NCI-H1930 (cell line): ENCODE measurements at places on chromosomes 11 and 22.

DNA sequence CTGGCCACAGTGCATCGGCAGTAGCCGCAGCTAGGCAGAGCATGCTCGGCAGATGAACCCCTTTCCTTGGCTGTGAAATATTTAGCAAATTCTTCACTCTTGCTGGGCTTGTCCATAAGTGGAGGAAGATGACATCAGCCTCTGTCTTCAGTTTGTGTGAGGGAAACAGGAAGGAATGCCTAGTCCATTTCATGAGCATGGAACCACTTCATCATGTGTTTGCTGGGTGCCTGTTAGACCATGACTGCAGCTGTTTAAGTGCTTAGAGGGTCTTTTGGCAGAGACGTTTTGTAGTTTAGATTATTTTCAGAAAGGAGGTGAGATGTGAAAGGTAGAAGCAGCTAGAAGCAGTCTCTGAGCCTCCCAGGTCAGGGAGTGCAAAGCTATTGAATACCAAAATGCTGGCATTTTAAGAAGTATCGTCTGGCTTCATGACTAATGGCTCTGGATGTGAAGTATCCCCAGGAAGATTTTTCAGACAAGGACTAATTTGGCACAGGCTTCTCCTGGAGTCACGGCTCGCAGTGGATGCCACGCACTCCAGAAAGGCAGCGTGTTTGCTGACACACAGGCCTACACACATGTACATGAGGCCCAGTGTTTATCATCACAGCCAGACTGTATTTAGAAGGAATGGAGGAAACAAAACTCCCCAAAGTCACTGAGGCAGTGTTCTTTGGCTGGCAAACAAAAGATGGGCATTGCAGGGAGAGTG, 43.1 kb upstream of the GRAMD1B start:
- DNase-seq, result no peak

DNA sequence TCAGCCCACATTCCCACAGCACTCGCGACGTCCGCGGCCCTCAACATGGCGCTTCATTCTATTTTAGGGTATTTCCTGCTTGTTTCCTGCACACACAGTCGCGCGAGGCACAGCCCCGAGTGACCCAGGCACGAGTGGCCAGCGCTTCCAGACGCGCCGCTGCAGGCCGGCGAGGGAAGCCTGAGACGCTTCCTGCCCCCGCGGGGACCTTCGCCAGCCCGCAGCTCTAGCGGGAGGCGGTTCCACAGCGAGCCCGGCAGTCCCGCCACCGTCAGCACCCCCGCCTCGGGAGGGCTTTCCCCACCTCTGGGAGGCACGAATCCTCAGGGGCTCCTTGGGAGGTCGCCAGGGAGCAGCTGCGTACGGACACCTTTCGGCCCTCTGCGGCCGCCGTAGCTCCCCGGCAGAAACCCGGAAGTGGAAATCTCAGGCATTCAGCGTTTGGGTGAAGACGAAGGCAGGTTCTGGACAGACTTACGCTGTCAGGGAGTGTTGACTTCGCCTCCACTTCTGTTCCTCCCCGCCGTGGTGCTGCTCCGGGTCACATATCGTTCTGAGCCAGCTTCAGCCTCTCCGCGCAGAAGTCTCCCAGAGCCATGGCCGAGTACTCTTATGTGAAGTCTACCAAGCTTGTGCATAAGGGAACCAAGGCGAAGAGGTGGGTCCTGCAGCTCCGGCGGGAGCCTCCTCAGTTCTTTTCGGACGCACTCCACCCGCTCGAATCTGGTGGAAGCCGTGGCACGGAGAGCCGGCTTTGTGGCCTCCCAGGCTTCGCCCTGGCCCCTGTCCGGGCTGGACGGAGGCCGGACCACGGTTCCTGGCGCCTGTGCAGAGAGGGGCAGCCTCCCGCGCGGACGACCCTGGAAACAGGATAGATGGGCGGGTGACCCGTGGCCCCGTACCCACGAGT, 2925.9 kb upstream of the OR11H1 start:
- no peak for DNase-seq

DNA sequence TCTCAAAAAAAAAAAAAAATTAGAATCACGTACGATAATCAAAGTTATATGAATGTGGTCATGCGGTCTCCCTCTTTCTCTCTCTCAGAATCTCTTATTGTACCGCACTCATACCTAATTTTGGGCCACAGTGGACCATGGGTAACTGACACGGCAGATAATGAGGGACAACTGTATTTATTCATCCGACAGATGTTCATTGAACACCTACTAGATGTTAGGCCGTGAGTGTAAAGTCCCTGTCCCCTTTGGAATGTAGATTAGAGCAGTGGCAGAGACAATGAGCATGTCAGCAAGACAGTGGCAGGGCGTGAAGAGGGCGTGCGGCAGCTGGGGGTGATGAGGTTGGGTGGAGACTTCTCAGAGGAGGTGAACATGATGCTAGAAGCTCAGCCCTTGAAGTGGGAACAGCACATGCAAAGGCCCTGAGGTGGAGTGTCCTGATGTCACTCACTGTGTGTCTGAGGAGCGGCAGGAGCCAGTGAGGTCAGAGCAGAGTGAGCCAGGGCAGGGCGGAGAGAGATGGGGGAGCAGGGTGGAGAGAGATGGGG, 25.1 kb downstream of the CACNA1I start:
- no peak for DNase-seq

DNA sequence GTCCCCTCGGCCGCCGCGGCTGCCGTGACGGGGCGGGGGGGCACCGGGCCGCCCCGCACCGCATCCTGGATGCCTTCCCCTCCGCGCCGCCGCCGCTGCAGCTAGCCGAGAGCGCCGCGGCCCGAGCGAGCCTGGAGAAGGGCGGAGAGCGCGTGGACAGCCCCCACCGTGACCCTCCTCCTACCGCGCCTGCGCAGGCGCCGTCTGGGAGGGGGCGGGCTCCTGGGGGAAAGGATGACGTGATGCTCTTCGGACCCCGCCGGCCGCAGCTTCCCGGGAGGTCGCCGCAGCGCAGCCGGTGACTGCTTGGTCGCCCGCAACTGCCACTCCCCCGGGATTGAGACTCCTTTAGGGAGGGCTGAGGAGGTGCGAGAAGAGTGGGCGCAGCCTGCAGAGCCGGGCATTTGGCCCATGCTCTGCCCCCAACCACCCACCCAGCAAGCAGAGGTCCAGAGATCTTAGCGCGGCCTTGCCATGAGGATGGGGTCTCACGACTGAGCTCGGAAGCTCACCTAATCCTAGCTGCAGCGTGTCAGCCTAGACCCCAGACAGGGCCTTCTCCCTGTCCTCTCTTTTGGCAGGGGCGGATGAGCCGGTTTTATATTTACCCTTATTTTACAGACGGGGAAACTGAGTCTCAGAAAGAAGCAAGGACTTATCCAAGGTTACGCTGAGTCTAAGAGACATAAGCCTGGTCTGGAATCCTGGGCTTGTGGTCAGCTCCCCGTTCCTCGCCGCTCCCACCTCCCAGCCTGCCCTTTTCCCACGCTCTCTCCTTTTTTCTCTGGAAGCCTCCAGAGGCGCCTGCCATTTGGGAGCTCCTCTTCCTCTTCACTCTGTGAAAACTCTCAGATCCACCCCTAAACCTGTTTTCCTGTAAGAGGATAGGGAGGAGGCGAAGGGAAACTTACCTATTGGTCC, at the start of gene DENND5A:
Gene DENND5A (minus strand): TSS at position 140 of the 921 bp plus-strand sequence. CDS start 281 bp downstream, outside the sequence.
- DNase-seq, result peak; percentile 88

- no peak for DNase-seq
These were observed 6.5 kb upstream of the UCP2 start for GRCh38 chr11:73989156-73989555.

DNA sequence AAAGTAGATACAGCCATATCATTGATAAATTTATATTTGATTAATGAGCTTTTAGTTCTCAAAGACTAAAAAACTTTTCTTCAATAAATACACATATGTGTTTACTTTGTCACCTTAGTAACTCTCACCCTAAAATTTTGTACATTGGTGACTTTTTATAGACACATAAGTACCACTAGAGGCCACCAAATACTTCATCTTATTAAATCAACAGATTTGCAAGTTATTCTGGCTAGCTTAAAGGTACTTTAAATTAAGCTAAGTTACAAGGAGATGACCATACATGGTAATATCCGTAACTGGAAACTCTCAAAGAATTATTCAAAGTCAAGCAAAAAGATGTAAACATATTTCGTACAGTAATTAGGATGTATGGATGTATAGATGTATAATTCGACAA, 112.2 kb downstream of the SBF2 start:
- no peak for DNase-seq

- no peak for DNase-seq
These were observed 361 bp downstream of the CTSD start for GRCh38 chr11:1763336-1763795.

- DNase-seq, result no peak
These were observed 142.5 kb upstream of the SYT13 start for GRCh38 chr11:45428541-45429230.

DNA sequence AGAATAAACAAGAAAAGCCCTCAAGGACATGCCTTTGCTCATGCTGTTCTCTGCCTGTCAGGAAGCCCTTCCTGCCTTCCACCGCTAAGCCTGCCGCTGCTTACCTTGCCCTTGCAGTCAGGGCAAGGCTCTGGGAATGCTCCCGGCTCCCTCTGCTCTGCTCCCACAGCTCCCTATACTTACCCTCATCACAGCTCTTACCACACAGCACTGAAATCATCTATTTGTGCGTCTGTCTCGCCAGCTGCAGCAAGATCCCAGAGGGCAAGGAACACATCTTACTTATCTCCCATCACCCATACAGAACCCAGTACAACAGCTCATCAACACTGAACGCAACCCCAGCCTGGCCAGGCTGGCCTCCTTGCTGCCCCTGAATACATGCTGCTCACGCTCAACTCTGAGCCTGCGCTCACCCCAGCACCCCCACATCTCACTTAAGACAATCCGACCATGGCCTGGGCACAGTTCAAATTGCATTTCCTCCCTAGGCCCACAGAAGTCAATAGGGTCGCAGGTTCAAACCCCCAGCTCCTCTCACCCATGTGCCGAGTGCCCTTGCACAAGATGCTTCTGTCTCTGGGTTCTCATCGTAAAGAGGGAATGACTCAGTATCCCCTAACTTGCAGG, 161.8 kb downstream of the IGLL1 start:
- no peak for DNase-seq

DNA sequence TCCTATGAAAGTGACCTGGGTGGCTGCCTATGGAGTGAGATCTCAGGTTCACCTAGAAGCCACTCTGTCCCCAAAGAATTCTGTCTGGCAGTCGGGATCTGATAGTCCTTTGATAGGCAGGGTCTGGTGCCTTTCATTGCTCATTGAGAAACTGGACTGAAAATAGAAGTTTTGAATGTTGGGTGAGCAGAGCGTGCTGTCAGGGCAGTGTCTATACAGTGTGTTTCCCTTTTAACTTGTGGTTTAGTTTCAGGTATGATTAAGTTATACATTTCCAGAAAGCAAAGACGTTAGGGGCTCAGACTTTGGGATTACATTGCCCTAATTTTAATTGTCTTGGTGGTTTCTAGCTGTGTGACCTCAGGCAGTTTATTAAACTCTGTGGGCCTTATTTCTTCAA, 111.3 kb upstream of the PAX6 start:
- DNase-seq, result no peak

- DNase-seq, result no peak
These were observed 141.3 kb downstream of the ST3GAL4 start for GRCh38 chr11:126496576-126497337.

DNA sequence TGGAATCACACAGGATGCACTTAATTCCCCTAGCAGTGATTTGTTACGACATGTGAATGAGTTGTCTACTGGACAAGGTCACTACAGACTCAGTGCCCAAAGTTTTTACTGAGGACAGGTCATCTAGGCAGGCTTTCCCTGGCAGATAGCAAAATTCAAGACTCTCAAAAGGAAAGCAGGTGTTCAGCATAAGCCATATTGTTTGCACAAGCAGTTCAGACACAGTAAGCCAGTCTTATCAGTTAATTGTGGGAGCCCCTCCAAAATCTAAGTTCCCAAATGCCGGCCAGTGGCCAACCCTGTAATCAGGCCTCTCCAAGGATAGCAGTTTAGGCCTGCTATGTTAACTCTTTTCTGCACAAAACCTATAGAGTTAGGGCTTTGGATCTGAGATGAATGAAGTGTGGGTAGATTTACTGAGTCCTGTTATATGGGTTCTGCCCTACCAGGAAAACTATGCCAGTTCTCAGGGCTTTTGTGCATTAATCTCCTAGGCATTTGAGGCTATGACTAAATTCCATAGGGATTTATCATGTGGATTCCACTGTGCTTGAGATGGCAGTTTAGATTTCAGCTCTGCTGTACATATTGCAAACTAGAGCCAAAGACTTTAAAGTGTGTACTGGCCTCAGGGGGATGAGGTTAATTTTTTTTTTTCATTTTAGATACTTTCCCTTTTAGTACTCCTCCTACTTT, 4.8 kb upstream of the ARHGEF12 start:
- DNase-seq, result no peak

DNA sequence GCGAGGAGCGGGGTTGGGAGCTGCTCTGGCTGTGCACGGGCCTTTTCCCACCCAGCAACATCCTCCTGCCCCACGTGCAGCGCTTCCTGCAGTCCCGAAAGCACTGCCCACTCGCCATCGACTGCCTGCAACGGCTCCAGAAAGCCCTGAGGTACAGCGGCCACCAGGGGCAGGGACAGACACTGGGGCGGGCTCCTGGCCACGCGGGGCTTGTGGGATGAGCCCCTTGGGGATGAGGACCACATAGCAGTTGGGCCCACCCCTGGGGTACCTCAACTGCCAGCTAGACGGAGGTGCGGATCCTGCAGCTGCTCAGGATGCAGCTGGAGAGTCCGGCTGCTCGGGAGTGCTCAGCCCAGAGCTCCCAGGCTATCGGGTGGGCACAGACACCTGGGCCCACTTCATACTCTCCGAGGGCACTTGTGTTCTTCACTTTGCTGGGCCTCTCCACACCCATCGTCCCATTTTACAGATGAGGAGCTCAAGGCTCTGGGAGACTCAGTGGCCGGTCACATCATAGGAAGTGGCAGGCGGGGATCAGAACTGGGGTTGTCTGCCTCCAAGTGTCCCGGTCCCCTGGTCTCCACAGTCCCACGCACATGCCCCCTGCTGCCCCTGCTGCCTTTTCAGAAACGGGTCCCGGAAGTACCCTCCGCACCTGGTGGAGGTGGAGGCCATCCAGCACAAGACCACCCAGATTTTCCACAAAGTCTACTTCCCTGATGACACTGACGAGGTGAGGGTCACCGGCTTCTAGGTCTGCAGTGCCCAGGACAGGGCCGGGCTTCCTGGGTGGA, 77.6 kb downstream of the MYO7A start:
- DNase-seq, result no peak

DNA sequence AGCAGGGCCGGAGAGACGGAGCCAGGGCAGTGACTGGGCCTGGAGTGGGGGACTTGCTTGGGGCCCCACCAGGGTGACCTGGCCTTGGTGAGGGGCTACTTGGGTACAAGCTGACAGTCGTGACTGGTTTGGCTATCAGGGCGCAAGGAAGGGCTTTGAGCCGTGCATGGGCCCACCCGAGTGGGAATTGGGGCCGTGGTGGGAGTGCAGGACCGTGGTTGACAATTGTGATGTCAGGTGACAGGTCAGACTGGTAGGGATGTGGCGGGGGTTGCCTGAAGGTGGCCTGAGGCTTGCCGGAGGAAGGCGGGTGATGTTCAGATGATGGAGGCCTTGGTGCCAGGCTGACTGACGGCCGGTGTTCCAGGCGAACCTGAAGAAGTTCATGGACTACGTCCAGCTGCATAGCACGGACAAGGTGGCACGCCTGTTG, 5.6 kb downstream of the SHANK3 start:
- no peak for DNase-seq

GRCh38 chr11:125946712-125947418, 1.0 kb downstream of the VSIG10L2 start:
- DNase-seq, result no peak

- DNase-seq, result no peak
These were observed 55.3 kb upstream of the CD44 start for GRCh38 chr11:35083431-35084238.
